ENCODE measurements at places on chromosomes 7 and 10.

DNA sequence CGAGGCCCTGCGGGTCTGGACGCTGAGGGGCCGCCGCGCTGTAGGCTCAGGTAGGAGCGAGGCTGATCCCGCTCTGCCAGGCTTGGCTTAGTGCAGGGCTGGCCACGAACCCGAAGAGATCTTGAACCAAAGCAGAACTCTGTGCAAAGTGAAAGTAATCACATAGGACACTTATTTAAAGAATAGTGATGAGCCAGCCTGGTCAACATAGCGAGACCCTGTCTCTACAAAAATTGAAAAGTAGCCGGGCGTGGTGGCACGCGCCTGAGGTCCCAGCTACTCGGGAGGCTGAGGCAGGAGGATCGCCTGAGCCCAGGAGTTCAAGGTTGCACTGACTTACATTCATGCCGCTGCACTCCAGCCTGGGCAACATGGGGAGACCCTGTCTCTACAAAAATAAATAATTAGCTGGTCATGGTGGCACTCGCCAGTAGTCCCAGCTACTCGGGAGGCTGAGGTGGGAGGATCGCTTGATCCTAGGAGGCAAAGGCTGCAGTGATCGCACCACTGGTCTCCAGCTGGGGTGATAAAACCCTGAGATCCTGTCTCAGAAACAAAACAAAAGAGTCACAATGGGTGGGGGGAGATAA lies 541 bp downstream of the ZSCAN25 start:
- DNase-seq: no peak

GRCh38 chr10:80894311-80894791 lies 356.6 kb downstream of the SH2D4B start:
- DNase-seq: no peak

- DNase-seq: no peak
These were observed 9.4 kb upstream of the ZNF467 start for GRCh38 chr7:149782682-149783345.

GRCh38 chr10:86649471-86650150 lies 4.7 kb upstream of the OPN4 start:
- no peak for DNase-seq

DNA sequence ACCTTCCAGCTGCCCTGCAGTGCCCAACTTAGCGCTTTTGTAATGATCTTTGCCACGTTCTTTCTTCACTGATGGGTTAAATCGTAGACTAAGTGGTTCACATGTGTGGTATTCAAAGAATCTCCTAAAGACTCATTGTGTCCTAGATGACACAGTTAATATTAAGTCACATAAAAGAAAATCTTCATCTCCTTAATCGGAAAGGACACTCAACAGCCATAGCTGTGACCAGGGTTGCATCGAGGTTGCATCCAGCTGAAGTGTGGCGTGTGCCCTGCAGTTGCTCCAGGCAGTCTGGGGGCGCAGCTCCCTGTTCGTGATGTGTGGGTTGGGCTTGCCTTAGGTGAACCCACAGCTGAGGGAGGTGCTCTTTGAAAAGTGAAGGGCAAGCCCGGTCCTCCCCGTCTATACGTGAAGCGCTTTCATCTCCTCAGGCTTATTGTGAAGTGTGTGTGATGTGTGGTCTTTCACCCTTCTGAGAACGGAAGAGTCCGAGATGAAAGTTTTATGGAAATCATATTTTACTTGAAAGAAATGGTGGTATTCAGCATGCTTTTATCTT lies 122.7 kb downstream of the TRRAP start:
- no peak for DNase-seq

- DNase-seq: no peak
These were observed 109.0 kb upstream of the TMEM106B start for GRCh38 chr7:12102126-12102525.

- DNase-seq: no peak
These were observed 106.3 kb upstream of the PTPRZ1 start for GRCh38 chr7:121766676-121767075.

DNA sequence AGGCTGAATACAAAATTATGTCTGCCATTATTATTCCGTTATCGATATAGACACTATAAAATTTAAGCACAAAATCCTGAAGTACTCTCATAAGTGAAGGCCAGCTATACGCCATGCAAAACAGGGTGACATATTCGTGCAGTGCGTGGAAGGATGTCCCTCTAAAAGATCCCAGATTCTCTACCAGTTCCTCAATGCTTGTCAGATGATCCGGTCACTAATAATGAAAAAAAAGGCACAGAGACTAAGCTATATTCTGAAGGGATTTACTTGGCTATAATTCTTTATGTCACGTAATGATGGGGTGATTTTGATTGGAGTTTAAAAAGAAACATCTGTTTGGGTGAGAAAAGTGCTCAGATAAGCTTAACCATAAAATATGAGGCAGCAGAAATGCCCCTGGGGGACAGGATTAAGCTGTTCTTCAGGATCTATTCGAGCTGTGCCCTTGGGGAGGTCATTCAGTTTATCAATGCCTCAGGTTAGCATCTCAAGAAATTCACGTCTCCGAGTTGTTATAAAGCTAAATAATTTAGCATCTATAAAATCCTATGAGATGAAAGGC lies 229.7 kb upstream of the PITRM1 start:
- no peak for DNase-seq

- DNase-seq: peak; percentile 50
These were observed 44.0 kb upstream of the PDLIM1 start for GRCh38 chr10:95334805-95335144.

GRCh38 chr7:26348234-26348851 lies 56.7 kb downstream of the SNX10 start:
- DNase-seq: no peak

- DNase-seq: no peak
These were observed 499.0 kb upstream of the SEMA3D start for GRCh38 chr7:85685901-85686300.

DNA sequence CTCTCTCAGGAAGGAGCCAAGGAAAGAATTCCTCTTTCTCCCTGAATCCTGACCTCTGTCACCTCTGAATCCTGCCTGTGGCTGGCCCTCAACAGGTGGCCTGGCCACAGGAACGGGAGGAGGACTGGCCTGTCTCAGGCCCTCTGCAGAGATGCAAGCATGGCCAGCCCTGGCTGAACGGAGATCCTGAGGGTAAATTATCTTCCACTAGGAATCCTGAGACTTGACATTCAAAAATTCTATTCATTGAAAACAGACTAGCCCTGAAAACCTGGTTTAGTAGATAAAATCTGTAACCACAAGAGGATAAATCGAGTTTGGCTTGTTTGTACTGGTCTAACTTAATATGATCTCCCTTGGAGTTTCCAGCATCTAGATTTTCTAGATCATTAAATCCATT lies 579.3 kb downstream of the LRMDA start:
- no peak for DNase-seq

DNA sequence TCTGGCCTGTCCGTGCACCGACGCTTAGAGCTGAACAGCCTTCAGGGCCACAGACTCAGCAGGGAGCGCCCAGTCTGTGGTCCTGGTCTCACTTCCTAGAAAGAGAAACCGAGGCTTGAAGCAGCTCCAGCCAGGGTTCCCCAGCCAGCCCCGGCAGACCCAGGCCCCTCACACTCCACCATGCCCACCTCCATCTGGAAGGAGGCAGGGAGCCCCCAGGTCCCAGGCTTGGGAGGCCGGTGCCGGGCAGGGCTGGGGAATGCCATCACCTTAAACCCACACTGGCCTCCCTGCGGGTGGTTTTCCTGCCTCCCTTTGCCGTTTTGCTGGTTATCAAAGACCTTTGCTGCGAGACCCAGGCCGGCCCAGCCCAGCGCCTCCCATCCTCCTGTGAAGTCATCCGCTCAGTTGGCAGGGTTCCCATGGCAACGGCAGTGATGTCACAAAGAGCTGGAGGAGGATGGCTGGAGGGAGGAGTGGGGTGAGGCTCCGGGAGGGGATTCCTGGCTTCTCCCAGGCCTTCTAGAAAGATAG lies 24.0 kb downstream of the ELFN1 start:
- no peak for DNase-seq

DNA sequence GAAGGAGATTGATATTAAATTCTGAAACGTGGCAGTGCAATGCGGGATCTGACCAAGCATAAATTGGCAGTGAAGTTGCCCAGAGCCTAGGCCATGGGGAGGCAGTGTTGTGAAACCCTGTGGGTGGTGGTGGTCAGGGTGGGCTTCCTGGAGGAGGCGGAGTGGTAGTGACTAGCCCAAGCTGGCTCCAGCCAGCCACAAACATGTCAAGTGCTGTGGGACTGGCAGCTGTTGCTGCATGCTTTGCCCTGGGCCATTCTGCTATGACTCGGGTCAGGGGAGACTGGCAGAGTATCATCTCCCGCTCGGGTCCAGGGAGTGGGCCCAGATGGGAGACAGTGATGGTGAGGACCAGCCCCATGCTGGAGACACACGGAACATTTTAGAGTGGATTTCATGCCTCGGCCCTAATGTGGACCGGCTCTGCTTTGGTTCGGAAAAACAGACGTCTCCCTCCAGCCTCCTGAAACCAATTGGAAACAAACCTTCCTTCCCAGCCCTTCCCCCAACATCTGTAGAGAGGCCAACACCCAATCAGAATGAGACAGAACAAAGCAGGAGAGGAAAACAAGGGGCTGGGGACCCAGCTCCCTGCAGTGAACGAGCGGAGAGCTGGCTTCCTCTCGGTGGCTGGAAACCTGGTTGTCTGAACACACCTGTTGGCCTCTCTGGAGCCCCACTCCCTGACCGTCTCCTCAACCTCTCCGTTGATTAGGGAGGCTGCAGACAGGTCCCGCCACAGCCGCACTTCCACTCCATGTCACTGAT lies 58.2 kb downstream of the TMEM270 start:
- DNase-seq: no peak

GRCh38 chr10:86020134-86020533 lies 346.5 kb downstream of the GRID1 start:
- no peak for DNase-seq

GRCh38 chr7:128189231-128189930 lies 51.7 kb upstream of the LEP start:
- no peak for DNase-seq

DNA sequence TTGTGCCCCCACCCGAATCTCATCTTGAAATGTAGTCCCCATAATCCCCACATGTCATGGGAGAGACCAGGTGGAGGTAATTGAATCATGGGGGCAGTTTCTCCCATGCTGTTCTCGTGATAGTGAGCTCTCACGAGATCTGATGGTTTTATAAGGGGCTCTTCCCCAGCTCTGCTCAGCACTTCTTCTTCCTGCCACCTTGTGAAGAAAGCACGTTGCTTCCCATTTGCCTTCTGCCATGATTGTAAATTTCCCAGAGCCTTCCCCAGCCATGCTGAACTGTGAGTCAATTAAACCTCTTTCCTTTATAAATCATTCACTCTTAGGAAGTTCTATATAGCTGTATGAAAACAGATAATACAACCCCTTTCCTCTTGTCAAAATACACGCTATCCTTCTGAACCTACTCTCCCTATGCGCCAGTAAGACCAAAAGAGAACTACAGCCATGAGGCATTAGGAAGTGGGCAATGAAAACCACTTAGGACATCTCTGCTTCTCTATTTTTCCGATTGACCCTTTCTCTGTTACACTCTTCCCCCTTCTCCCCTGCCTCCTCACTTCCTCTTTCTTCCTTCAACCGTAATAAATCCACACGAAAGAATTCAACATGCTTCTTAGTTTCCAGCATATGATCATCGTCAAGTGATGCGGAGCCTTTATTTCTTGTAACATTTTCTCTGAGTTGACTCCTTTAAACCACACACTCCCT lies 101.2 kb upstream of the WDR11 start:
- no peak for DNase-seq

GRCh38 chr7:17845197-17845547 lies 95.1 kb downstream of the SNX13 start:
- no peak for DNase-seq

DNA sequence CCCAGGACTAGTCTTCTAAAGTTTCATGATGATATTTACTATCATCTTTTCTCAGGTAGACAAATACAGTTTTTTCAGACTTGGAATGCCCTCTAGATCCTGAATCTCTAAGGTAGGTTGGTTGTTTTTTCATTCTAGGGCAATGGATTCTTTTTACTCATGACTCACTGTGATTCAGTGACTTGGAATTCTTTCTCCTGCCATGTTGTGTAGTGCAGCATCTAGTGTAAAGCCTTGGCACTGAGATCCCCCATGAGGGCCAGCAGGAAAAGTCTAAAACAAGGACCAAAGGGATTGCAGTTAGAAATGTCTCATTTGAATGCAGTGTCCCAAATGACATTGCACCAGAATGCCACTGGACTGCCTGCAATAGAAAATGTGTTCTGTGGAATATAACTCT lies 430.4 kb downstream of the NEBL start:
- no peak for DNase-seq

DNA sequence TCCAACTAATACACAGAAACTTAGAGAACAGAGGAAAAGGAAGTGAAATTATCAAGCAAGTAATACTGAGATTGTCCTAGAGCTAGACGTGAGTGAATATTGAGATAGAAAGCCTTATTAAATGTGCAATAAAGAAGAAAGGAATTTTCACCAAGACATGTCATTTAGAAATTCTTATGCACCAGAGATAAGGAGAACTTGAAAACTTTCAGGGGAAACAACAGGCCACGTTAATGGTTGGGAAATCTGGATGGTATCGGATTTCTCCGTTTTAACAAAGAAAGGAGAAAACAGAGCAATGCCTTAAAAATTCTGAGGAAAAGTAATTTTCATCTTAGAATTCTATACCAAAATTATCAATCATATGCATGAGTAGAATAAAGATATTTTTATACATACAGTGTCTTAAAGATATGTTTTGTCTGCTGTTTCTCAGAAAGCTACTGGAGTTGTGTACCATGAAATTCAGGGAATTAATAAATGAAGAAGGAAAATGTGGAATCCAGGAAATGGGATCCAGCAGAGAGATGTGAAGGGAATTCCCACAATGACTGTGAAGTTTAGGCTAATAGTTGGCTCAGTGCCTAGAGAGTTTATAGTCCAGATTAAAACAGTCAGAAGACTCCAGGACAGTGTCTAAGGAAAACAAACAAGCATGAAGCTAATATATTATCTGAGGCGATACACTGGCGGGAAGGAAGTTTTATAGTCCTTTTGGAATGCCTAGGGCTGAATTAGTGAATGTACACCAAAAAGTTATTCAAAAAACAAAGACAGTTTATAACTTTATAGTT lies 159.5 kb downstream of the PPP1R9A start:
- no peak for DNase-seq

Measured in cerebellar cortex (tissue), 1 donor.